Activated naive CD4-positive, alpha-beta T cell treated with anti-CD3 and anti-CD28 coated beads, Interleukin-2, amount 50 U/mL, for 72 hours (primary cell): ENCODE measurements at places on chromosomes 1 and 21. TPM values are rescaled to one million over a fixed set of nuclear protein-coding genes. Genes with fewer than 3 reads are reported as not detected.

PANK4 gene
- 45.7 TPM for total RNA-seq

MNDA gene
- total RNA-seq = not detected

ARMH1 gene
- total RNA-seq = 102 TPM

CYP4B1 gene
- not detected for total RNA-seq

DNA sequence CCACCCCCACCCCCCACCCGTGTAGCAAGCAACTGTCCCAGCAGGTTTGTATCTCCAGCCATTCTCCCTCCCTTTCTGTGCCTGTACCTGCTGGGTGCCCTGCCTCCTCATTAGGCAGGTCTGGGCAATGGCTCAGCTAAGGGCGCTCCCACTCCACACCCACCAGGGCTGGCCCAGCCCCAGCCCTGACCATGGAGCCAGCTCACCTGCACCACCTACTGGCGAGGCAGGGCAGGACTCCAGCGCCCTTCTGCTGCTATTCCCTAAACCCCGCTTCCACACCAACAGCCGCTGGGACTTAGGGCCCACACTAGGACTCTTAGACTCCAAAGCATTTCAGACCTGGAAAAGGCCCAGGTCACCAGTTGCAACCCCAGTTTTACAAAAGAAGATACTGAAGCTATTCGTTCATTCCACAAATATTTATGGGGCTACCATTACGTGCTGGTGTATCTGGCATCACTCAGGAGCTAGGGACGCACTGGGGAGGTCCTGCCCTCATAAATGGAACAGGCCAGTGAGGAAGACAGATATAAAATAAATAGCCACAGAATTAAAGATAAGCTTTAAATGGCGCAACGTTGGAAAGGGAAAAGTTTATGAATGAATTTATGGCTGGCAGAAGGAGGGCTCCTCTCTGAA lies 24.0 kb downstream of the PGLYRP3 start:
- no peak for DNase-seq

DNA sequence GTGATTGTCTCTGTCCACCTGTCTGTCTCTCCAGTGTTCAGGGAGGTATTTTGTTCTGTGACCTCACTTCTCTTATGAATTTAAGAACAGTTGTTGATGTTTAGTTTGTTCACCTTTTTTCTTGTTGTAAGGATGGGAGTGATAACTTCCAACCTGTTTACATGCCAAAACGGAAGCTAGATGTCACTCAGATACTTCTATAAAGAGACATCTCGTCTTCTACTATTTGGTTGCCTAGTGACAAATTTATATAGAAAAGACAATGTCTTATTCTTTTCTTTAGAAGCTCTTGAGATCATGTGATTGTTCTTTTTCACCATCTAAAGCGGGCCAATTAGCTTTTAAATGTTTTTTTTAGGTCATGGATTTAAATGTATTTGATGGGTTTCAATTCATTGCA lies 33.8 kb downstream of the PRSS38 start:
- DNase-seq = no peak

DNA sequence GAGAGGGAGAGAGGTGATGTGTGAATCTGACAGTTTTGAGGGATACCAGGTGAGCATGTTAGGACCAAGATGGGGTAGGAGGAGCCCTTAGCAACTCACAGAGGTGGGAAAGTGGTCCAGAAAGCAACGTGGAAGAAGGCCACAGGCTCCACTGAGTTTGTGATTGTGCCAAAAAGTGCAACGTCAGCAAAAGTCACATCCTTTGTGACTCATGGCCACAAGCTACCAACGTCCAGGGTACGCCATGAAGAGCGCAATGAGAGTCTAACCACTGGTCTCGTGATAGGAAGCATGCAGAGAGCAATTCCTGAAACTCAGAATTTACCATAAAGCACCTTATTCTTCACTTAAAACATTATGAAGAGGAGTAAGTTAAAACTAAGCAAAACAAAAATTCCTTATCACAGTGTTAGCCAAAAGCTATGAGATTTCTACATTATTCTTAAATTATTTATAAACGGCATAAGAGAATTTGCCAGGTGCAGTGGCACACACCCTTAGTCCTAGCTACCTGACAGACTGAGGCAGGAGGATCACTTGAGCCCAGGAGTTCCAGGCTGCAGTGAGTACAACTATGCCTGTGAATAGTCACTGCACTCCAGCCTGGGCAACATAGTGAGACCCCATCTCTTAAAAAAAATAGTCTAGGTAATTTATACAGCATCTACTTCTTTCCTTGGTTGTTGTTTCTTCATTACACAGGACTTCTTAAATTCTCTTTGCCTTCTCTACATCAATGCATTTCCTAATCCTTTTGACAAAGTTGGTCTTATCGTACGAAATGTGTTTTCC lies 55.2 kb downstream of the COLGALT2 start:
- DNase-seq = no peak

- DNase-seq = no peak
These were observed 439.6 kb upstream of the USP24 start for GRCh38 chr1:55654750-55655149.

DNA sequence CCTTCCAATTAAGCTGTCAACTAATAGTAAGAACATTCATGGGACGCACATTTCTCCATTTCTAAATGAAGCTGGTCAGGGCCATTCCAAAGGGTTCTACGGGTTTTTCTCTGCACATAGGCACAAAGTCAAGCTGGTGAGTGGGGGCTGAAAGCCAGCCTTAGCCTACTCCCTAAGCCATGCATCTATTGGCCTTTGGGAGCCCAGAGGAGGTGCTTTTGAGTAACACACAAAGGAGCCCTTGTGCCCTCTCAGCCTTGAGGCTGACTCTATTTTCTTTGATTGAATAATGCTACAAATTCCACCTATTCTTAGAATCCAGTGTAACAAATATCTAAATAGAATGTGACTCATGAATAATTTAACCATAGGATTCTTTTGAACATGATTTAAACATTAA lies 73.6 kb downstream of the RGS13 start:
- no peak for DNase-seq

DNA sequence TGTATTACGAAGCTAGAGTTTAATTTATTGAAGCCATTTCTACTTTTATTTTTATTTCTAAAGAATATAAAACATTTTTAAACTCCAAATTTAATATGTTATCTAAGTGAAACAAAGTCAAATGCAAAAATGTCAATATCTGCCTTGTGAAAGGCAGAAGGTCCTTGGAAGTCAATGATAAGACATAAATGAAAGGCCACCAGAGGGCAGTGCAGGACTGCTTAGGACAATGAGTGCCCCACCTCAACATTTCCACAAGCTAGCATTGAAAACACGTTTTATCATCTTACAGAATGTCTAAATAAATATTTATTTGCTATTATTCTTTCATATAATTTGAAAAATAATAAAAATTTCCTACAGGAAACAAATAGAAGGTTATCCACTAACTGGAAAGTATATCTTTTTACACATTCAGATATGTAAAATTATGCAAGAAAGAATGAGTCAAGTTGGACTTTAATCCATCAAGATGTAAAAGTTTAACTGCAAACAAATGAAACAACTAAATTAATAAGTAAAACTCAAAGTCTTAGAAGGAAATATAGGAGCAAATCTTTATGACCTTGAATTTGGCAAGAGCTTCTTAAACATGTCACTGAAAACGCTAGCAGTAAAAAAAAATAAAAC lies 140.1 kb upstream of the FMN2 start:
- no peak for DNase-seq

GRCh38 chr1:110091791-110092190 lies 20.5 kb upstream of the UBL4B start:
- no peak for DNase-seq

- DNase-seq = no peak
These were observed 1.2 kb downstream of the EFNA1 start for GRCh38 chr1:155128755-155129473.

DNA sequence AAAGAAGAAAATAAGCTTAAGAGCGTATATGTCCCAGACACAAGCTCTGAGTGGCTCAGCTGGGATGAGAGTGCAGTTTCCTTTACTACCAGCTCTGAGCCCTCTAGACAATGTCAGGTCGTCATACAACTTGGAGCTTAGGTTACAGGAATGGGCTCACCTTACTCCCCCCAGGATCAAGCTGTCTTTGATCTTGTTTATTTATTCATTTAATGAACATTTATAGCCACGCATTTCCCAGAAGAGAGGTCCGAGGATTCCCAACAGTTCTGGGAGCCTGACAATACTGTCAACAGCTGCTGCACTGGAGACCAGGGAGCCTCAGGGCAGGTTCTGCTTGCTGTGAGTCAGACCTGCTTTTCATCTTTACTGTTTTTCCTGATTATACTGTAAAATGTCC lies 378.9 kb downstream of the PLPP3 start:
- DNase-seq = no peak

DNA sequence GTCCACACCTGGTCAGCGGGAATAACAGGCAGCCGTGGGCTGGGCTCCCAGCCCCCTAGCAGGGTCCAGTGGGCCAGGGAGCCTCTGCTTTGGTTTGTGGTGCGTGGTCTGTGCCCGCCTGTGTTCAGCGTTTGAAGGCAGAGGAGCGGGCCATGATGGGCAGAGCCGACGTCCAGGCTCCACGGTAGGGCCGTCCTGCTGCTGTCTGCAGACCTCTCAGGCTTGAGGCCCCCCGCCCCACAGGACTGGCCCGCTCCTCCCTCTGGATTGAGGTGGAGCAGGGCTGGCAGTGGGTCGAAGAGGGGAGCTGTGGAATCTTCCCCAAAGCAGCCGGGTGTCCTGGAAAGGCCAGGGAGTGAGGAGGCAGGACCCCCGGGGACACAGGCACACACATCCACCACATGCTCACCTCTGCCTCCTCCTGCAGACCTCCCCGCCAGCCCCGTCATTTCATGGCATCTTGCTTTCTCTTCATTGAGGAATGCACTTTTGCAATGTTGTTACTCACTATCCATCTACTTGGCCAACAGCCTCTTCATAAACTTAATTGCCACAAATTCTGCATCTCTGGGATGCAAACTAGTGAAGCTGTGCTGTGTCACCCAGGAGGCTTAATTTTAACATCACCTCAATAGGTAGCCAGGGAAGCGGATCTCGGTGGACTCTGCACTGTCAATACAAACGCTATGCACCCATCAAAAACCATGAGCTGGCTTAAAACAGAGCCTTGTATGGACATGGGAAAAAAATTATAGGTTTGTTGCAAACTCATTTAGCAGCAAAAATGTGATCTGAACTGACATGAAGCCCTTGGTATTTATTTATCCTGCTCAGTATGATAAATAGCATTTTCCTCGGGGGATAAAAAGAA lies 85.9 kb downstream of the PDE9A start:
- DNase-seq = no peak

DNA sequence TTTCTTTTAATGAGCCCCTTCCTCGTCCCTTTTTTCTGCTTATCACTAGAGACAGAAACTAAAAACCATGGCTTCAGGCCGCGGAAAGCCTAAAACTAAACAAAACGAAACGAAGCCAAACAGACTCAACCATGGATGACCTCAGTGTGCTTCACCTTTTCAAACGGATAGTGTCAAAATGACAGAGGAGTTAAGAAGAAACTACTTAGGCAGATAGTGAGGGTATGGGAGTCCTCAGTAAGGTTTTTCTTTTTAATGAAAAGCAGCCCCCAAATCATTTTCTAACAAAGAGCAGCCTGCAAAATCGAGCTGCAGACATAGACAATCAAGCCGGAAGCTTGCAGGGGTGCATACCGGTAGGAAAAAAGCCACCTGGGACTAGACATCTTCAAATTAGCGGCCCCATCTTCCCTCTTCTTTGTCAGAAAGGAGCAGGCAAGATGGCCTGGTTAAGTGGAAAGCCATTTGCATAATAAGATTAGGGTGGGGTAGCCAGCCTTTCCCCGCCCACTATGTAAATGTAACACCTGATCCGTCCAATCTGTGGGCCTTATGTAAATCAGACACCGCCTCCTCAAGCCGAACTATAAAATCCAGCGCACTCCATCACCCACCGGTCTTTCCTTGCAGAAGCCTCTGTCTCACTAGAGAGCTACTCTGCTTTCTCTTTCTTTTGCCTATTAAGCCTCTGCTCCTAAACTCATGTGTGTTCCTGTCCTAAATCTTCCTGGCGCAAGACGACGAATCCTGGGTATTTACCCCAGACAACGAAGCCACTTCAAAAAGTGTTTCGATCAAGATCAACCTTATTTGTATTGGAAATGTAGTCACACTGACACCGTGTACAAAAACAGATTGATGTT lies 6.2 kb upstream of the ERO1B start:
- no peak for DNase-seq

DNA sequence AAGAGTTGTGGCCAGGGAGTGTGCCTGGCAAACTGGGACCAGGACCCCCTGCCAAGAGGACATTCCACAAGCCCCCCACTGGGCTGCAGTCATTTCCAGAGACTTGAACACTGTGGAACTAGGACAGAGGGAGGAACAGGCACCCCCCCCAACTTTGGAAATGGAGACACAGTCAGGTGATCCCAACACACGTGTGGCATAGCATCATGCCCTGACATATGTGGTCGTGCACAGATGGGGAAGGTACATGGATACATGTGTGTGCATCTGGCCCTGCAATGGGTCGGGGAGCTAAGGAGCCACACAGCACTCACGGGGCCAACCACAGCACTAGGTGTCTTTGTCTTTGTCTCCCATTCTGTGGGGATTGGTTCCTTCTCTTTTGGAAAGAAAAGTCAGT lies 6.6 kb upstream of the TFF3 start:
- DNase-seq = no peak

GRCh38 chr1:154983776-154984466 lies 777 bp downstream of the FLAD1 start:
- no peak for DNase-seq

DNA sequence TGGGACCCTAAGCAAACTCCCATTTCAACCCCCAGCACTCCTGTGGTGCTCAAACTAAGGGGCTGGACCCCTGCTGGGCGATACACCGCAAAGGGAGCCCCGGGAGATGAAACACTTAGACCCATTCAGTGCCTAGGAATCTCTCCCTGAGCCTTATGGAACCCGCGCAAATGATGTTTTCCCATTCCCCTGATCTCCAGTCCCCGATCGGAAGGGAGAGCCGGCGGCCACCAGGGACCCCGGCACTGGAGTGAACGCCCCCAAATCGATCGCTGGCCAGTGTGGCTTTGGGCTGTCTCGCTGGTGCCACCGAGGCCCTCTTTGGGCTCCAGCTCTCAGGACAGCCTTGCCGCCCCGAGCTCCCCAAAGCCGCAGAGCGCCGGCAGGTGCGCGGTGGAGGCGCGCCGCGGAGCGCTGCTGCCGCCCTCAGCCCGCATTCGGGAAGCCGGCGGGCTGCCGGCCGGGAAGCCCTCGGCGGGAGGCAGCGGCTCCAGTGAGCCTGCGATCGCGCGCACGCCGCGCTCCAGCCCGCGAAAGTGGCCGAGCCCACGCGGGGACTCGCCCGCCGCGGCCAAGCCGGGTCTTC lies 1.1 kb downstream of the PLXNA2 start:
- DNase-seq = no peak

- no peak for DNase-seq
These were observed 113.9 kb downstream of the LHX9 start for GRCh38 chr1:198031086-198031485.
